Iris pigment epithelial cell (primary cell): ENCODE measurements at places on chromosomes 3 and 15.

DNA sequence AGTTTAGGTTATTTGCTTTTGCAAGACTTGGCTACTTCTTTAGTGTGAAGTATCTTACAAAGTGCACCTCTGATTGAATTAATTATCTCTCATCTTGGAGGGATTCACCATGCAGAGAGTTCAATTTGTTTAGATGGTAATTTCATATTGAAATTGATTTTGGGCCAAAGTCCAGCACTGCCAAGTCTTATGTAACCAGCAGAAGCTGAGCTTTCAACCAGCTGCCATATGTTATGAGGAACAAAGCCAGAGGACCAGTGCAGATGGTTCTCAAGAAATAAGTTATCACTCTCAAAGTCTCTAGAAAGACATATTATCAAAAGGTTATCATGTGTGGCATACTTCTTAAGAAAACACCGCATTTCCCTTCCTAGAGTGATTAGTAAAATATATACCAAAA is 29.0 kb downstream of the ABHD6 start:
- DNase-seq: no peak

- DNase-seq: peak; percentile 65
Measured at GRCh38 chr3:176971613-176972174, 225.6 kb downstream of the TBL1XR1 start.

DNA sequence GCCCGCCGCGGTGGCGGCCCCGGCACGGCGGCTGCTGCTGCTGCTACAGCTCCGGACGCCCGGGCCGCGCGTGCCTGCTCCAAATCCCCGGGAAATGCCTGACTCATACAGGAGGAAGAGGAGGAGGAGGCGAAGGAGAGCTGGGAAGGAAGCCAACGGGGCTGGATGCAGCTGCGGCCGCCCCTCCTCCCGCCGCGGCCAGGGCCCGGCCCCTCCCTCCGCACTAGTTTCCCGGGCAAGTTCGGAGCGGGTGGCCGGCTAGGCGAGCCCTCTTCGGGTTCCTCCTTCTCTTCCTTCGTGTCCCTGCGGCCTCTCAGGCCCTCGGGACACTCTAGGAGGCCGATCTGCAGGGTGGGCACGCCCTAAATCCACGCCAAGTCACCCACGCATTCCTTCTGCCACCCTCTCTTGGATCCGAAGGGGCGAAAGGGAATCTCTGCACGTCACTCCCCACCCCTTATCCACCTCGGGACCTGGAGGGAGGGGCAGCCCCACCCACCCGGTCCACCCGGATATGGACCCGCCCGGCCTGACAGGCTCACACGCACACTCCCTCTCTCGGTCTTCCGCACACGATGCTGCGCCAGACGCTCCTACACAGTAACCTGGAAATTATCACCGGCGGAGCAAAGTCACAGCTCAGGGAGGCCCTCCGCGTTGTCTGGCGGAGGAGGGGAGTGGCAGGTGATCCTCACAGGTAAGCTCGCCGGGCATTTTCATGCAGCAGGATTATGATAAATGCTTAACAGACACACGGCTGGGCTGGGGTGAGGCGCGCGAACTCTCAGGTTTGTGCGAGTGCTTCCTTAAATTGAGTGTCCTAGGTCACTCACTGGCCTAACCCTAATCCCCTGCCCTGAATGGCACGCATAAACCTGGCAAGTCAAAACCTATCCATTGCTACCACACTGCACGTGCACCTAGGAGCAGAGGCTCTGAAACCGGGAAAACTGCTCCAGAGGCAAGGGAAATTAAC is at the start of the genes OSBPL10 and ZNF860:
Gene OSBPL10 (minus strand): TSS at position 57 of the 976 bp plus-strand sequence. CDS start 83 bp downstream, outside the sequence.
Gene ZNF860 (plus strand): TSS at position 545 of the 976 bp plus-strand sequence. CDS start 7,330 bp downstream, outside the sequence.
- peak; percentile 94 for DNase-seq

- DNase-seq: no peak
Measured at GRCh38 chr15:87826119-87826747, 430.3 kb downstream of the NTRK3 start.

- no peak for DNase-seq
Measured at GRCh38 chr3:107666853-107667252, 144.1 kb downstream of the BBX start.

DNA sequence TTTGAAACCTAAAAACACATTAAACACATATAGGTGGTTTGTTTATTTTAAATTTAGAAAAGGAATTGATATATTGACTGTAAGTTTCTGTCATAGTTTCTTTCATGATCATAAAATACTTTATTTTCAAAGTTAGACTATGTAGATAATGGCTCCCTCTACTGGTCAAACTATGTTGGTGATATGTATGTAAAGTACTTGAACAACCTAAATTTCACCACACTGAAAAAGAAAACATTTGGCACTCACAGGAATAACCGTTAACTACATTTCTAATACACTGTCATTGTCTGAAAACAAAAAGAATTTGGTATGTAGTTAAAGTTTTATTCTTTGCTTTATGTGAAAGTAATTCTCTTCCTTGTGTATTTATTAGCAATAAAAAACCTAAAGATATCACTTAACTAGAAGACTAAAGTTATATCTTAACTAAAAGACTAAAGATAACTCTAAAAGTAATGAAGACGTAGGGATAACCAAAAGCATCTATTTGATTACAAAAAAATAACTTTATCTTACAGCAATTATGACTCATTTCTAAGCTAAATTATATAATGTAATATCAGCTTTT is 427.5 kb downstream of the VGLL3 start:
- DNase-seq: peak; percentile 49

DNA sequence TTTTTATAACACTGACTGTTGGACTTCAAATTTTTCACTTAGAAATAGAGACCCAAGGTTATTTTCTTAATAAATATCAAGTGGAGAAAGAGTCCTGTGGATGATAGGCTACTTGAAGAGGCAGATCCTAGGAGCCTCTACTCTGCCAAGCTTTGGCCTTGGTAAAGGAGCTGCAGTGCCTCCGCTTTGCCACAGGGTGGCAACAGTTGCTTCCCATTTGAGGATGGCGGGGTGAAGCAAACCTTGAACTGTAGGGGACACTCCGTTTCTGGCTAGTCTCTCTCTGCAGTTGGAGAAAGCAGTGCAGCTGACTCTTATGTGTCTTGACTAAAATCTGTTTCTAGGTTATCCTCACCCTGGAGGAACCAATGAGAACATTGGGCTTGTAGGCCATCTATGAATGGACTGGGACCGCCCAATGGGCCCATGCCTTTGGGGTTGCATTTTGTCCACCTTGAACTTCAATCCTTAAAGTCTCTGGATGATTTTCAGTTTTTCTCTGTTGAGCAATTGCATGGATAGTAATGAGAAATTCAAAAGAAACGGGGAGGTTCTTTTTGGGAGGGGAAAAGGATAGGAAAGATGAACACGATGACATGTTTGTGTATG is 9.8 kb downstream of the SCG5 start:
- peak; percentile 62 for DNase-seq

DNA sequence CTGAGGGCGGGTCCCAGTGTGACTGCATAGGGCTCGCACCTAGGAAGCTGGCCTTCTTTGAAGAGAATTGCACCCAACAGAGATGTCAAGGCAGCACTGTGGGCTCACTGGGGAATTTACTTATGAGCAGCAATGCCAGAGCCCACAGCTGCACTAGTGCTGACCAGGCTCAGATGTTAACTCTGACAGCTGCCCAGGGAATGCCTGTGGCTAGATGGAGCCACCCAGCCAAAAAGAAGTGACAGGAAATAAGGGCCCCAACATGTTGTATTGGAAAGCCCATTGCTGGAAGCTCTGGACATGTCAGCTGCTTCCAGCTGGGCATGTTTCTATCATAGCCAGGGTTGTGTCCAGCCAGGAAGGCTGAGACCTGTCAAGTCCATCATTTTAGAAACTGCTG is 90.9 kb upstream of the ZNF280D start:
- no peak for DNase-seq

DNA sequence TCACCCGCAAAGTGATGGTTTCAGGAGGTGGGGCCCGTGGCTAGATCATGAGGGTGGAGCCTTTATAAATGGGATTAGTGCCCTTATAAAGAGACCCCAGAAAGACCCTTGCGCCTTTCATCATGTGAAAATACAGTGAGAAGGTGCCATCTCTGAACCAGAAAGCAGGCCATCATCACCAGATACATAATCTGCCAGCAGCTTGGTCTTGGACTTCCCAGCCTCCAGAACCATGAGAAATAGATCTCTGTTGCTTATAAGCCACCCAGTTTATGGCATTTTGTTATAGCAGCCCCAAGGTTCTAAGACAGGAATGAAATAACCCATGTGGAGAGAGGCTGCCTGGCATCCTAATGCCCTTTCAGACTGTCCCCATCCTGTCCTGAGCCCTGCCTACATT is 127.8 kb upstream of the SMAD3 start:
- DNase-seq: no peak

DNA sequence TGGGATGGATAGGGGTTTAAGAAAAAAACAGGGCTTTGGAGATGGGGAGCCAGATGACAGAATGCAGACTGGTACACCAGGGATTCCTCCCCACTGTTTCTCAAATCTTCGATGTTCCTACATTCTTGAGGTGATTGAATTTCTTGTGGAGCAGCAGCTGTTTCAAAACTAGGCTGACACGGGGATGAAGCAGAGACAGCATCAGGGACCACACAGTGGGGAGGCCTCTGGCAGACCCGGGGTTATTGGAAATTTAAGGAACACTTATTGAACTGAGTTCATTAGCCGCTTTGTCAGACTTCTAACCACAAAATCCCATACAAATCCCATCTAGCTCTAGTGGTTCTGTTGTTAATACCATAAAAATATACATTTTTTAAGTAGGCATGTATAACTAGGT is 621.4 kb upstream of the GBE1 start:
- DNase-seq: no peak

- peak; percentile 51 for DNase-seq
Measured at GRCh38 chr3:15309662-15310335, 22.6 kb downstream of the SH3BP5 start.

GRCh38 chr3:47979070-47979469 is 37.1 kb downstream of the MAP4 start:
- no peak for DNase-seq

DNA sequence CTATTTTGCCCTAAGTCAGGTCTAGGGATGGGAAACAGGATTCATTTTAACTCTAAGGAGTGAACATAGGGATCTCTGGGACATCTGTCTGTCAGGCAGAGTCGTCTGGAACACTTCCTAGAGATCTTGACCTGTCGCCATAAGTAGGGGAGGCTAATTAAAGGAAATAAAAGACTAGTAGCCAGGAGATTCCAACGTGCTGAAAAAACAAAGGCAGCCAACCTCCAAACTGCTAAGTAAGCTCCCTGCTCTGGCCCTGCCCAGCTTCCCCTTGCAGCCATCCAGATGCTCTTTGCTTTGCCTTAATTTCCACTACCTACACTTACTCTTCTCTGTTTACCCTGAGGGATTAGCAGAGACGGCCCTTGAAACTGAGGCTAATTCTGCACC is 18.4 kb upstream of the TSEN2 start:
- DNase-seq: no peak

DNA sequence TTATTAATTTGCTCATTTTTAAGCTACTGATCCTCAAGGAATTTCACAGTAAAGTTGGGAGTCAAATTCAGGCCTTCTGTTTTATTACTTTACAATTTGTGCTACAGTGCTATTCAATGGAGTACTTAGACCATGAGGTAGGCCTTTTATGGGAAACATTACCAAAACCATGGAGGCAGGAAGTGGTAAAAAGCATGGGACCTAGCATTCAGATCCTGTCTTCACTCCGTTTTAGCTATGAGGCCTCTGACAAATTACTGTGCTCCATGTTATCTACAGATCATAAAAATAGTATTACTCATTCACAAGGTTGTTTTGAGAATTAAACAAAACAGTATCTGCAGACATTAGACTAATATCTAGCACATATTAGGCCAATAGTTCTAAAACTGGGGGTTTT is 140.6 kb upstream of the SLITRK3 start:
- no peak for DNase-seq

- DNase-seq: no peak
Measured at GRCh38 chr3:103380391-103380790, 945.6 kb downstream of the ZPLD1 start.

- DNase-seq: no peak
Measured at GRCh38 chr3:57681691-57682090, 11.2 kb downstream of the DENND6A start.

GRCh38 chr15:99100245-99101173 is 4.4 kb upstream of the SYNM start:
- peak; percentile 71 for DNase-seq

DNA sequence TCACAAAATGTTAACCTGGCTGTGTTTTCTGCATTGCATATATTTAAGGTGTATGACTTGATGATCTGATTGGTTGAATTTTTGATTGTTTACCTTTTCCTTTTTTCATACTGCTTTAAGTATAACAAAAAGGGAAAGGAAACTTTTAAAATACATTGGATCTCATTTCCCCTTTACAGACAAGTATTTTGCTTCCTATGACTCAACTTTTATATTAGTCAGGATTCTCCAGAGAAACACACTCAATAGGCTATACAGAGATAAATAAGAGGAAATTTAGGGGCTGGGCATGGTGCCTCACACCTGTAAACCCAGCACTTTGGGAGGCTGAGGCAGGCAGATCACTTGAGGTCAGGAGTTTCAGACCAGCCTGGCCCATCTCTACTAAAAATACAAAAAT is 205.8 kb downstream of the TJP1 start:
- DNase-seq: no peak

DNA sequence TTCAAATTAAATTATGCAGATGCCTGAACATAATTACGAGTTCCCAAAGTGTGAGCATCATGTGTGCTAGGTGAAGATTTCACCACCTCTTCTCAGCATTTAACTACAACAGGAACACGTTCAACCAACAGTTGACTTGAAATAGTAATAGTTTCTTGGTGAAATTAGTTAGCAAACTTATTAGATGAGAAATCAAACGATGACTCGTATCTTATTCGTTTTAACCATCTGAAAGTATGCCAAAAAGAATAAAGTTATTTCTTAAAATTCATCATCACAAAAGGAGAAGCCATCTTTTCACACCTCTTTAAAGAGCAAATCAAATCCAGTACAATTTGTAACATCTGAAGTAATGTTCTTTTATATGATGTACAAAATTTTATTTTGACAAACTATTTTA is 2.3 kb downstream of the BNC1 start:
- no peak for DNase-seq

GRCh38 chr15:57060799-57061198 is 142.4 kb downstream of the TCF12 start:
- peak; percentile 74 for DNase-seq

GRCh38 chr15:35533130-35534110 is 12.5 kb downstream of the DPH6 start:
- DNase-seq: peak; percentile 39

DNA sequence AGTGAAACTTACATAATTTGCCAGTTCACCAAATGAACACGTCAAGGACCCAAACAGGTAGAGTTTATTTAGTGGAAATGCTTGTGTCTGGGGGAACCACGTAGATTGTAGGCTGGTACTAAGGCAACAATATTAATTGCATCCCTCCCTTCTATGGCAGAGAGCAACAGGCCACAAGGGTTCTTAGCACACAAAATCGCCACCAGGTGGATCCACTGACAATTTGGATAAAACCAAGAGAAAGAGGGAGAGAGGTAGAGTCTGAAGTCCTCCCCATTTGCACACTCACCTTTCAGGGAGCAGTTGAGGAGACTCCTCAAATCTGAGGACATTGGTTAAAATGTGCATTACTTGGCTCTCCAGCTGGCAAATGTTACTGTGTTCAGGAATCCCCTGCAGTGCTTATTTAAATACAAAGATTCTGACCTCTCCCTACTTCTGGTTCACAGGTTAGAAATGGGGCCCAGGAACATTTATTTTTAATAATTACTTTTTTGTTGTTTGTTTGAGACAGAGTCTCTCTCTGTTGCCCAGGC is 181.0 kb upstream of the FEZF2 start:
- no peak for DNase-seq

- DNase-seq: no peak
Measured at GRCh38 chr3:52144796-52145735, 9.2 kb downstream of the POC1A start.
